ENCODE measurements at places on chromosomes 4 and X.

DNA sequence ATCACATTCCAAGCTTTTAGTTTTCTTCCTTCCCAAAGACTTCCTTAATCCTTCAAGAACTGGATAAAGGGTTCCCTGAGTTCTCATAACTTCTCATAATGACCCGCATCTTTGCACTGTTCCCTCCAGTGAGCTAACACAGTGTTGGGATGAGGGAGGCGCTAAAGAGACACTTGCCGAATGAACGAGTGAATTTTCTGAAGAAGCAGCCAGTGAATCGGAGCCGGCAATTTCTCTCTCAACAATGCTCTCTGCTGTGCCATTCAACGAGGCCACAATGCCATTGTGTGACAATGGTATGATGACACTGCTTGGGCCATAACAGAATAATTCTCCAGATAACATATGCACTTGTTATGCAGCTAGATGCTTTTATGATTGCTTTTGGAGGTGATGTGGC lies 51.4 kb upstream of the ZFP42 start:
- no peaks in the 10 kb centered on the region for H3K36me3 ChIP-seq
- H3K27me3 ChIP-seq = no peaks in the 10 kb centered on the region
- no peak overlapping the region for H3K4me3 ChIP-seq
- H3K27ac ChIP-seq = no peak overlapping the region

DNA sequence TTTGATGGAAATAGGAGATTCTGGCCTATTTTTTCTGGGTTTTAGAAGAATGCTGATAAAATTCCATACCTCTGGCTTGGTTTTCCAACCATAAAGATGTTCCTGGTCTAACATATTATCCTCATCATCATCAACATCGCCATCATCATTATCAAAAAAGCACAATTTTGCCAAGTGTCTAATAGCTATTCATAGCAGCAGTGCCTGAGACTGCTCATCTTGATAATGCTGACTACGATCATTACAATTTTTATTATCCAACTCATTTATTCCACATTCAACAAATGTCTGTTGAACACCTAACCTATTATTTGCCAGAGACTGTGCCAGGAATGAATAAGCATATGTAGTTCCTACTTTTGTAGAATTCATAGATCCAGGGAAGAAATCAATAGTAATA lies 303.5 kb upstream of the GATB start:
- DNase-seq = no peak
- H3K27ac ChIP-seq = no peak overlapping the region

- no peak for DNase-seq
- H3K27ac ChIP-seq = no peak overlapping the region
- H3K4me1 ChIP-seq = no peaks in the 10 kb centered on the region
- no peak overlapping the region for H3K4me3 ChIP-seq
- no peaks in the 10 kb centered on the region for H3K36me3 ChIP-seq
Observed at GRCh38 chr4:73859614-73860088, 6.6 kb downstream of the PF4V1 start.

- no peaks in the 10 kb centered on the region for H3K4me1 ChIP-seq
- H3K4me3 ChIP-seq = no peak overlapping the region
- no peaks in the 10 kb centered on the region for H3K27me3 ChIP-seq
- no peak for DNase-seq
- H3K36me3 ChIP-seq = no peaks in the 10 kb centered on the region
Observed at GRCh38 chrX:123771449-123772064, 38.7 kb upstream of the THOC2 start.

- peaks cover 21% of the 10 kb centered on the region for H3K4me1 ChIP-seq
- peaks cover 51% of the 10 kb centered on the region for H3K27me3 ChIP-seq
- H3K4me3 ChIP-seq = no peak overlapping the region
- no peak overlapping the region for H3K27ac ChIP-seq
Observed at GRCh38 chr4:182140547-182140946, 102.7 kb upstream of the TENM3 start.

GRCh38 chr4:87270144-87270543 lies 49.7 kb upstream of the KLHL8 start:
- no peaks in the 10 kb centered on the region for H3K36me3 ChIP-seq
- no peak overlapping the region for H3K27ac ChIP-seq
- no peak overlapping the region for H3K4me3 ChIP-seq
- H3K4me1 ChIP-seq = no peaks in the 10 kb centered on the region

- DNase-seq = peak; percentile 68
- no peaks in the 10 kb centered on the region for H3K27me3 ChIP-seq
- no peak overlapping the region for H3K4me3 ChIP-seq
- H3K27ac ChIP-seq = no peak overlapping the region
- no peaks in the 10 kb centered on the region for H3K36me3 ChIP-seq
Observed at GRCh38 chr4:77203380-77204197, 46.6 kb downstream of the CCNG2 start.

- H3K36me3 ChIP-seq = peaks cover 4% of the 10 kb centered on the region
- no peaks in the 10 kb centered on the region for H3K27me3 ChIP-seq
- DNase-seq = no peak
- no peak overlapping the region for H3K4me3 ChIP-seq
- no peaks in the 10 kb centered on the region for H3K4me1 ChIP-seq
Observed at GRCh38 chrX:130896026-130896425, 7.0 kb downstream of the ENOX2 start.

- peaks cover 32% of the 10 kb centered on the region for H3K27me3 ChIP-seq
- no peak overlapping the region for H3K4me3 ChIP-seq
- no peaks in the 10 kb centered on the region for H3K36me3 ChIP-seq
- no peaks in the 10 kb centered on the region for H3K4me1 ChIP-seq
Observed at GRCh38 chr4:176308441-176308840, 11.3 kb upstream of the SPCS3 start.

GRCh38 chrX:30733852-30734660 lies 80.8 kb downstream of the GK start:
- H3K4me1 ChIP-seq = peaks cover 10% of the 10 kb centered on the region
- no peaks in the 10 kb centered on the region for H3K27me3 ChIP-seq
- DNase-seq = no peak
- H3K36me3 ChIP-seq = peaks cover 5% of the 10 kb centered on the region

- no peaks in the 10 kb centered on the region for H3K36me3 ChIP-seq
- no peak for DNase-seq
- H3K4me1 ChIP-seq = no peaks in the 10 kb centered on the region
- H3K27ac ChIP-seq = no peak overlapping the region
- no peak overlapping the region for H3K4me3 ChIP-seq
Observed at GRCh38 chr4:54973784-54974183, 151.6 kb downstream of the KDR start.

GRCh38 chrX:74246524-74246923 lies 57.5 kb upstream of the ZCCHC13 start:
- no peak for DNase-seq
- peaks cover 3% of the 10 kb centered on the region for H3K4me1 ChIP-seq
- H3K27me3 ChIP-seq = no peaks in the 10 kb centered on the region

DNA sequence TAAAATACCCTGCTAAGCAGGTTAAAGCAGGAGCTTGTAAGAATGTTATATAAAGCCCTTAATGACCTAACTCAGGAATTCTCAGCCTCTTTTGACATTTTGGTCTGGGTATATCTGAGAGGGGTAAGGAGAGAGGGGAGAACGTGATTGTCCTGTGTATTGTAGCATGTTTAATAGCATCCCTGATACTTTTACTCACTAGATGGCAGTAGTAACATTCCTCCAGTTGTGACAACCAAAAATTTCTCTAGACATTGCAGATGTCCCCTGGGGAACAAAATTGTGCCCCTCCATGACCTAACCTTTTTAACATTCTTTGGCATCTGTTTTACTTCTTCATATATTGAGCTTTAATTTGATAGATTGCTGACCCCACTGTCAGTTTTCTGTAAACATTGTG lies 17.9 kb downstream of the SMARCA5 start:
- no peaks in the 10 kb centered on the region for H3K27me3 ChIP-seq
- no peak overlapping the region for H3K27ac ChIP-seq
- H3K4me1 ChIP-seq = peaks cover 4% of the 10 kb centered on the region
- no peak for DNase-seq
- peaks cover 52% of the 10 kb centered on the region for H3K36me3 ChIP-seq

DNA sequence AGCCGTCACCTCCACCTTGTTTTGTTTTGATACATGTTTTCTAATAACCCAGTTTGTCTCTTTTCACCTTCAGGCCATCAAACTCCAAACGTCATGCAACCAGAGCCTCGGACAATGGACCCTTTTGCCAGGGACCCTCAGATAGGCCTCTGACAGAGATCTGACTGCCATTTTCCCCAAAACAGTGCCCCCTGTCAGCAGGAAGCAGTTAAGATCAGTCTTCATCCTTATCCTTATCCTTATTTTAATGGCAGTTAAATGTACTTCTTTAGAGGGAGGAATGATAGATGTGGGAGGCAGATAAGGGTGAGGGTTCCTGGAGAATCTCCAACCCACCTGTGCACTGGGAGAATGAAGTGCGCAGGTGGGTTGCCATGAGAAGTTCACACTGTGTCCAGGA lies 135.7 kb downstream of the ANAPC10 start:
- peaks cover 5% of the 10 kb centered on the region for H3K36me3 ChIP-seq
- DNase-seq = no peak
- no peaks in the 10 kb centered on the region for H3K4me1 ChIP-seq
- no peak overlapping the region for H3K27ac ChIP-seq
- no peaks in the 10 kb centered on the region for H3K27me3 ChIP-seq

DNA sequence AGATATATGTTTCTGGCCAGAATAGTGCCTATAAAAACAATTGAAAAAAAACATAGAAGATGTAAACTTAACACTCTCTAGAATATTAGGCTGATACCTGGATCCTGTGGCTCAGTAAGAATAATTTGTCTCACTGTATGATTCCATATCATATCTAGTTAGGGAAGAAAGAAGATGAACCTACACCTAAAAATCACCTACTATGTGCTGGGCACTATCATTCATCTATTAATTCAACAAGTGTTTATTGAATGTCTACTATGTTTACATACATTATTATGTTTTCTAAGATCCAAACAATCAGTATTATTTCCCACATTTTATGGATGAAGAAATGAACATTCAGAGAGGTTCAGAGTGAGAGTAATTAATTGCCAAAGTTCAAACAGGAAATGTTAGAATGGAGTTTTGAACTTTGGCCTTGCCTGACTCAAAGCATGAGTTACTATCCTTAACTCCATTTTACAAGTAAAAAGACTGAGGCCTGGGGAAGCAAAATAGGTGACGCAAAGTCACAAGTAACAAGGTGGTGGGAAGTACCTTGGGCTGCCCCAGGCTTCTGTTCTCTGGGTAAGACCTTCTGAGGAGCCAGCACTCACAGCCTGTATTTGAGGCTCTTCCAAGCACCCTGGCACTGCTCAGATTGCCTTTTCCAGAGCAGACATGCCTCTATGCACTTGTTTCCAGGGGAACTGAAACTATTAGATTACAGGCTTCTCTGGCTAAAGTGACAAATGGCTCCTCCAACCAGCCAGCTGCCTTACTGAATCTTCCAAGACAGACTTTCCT lies 111.1 kb upstream of the ACSL4 start:
- no peak overlapping the region for H3K27ac ChIP-seq
- no peak overlapping the region for H3K4me3 ChIP-seq
- DNase-seq = no peak
- peaks cover 19% of the 10 kb centered on the region for H3K4me1 ChIP-seq
- no peaks in the 10 kb centered on the region for H3K27me3 ChIP-seq
- H3K36me3 ChIP-seq = no peaks in the 10 kb centered on the region

DNA sequence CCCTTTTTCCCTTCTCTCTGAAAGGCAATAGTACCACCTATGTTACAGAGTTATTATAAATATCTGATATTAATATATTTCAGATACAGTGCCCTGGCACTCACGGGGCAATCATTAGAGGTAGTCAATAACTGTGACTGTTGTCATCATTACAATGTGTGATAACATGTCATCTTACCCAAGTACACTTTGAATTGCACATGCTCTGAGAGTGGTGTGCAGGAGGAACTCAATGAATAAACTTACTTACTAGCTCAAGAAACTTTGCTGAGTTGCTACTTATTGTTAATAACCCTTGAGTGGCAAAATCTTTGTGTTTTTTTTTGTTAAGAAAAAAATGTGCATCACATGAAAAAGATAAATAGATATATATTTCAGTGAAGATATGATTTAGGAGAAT lies 275.1 kb upstream of the RASGEF1B start:
- peaks cover 2% of the 10 kb centered on the region for H3K4me1 ChIP-seq
- no peak overlapping the region for H3K4me3 ChIP-seq
- DNase-seq = no peak
- no peaks in the 10 kb centered on the region for H3K36me3 ChIP-seq
- no peaks in the 10 kb centered on the region for H3K27me3 ChIP-seq

Data from activated CD4-positive, alpha-beta memory T cell treated with anti-CD3 and anti-CD28 coated beads for 36 hours (primary cell).